ENCODE measurements at places on chromosomes 5 and 9.

- no peak for DNase-seq
Observed at GRCh38 chr5:58501778-58502417, 10.7 kb downstream of the GAPT start.

GRCh38 chr5:178429156-178429468, 161.1 kb downstream of the COL23A1 start:
- no peak for DNase-seq

- no peak for DNase-seq
Observed at GRCh38 chr9:137762414-137763061, 115.0 kb upstream of the CACNA1B start.

DNA sequence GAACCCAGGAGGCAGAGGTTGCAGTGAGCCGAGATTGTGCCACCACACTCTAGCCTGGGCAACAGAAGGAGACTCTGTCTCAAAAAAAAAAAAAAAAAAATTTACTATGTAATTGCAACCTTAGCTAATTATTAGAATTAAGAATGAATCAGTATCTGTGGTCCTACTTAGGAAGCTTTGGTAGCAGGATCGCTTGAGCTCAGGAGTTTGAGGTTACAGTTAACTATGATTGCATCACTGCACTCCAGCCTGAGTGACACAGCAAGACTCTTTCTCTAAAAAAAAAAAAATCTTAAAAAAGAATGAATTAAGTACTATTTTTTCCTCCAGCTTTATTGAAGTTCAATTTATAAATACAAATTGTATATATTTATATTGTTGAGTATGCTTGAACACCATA, 16.7 kb downstream of the NDUFAF2 start:
- DNase-seq: no peak

DNA sequence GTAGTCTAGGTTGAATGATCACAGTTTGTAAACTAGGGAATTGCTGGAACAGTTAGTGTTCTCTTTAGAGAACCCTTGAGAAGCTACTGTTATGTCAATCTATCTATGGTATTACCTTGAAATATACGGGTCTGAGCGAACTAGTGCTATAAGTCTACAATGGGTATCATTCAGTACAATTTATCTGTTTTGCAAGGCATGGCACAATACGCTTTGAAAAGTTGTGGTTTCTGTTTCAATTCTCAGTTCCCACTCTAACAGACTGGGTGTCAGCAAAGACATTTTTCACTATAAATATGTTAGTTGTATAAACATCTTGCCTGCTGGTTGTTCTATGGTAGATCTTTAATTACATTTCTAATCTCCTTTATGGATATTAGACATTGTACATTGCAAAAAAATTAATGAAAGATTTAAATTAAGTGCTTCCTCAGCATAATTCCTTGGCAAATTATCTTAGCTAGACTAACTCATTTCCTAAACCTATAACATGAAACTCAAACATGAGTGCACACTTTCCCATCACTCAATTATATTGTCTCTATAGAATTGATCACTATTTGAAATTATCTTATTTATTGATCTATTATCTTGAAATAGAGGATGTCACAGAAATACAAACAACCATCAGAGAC, 24.9 kb upstream of the SLCO6A1 start:
- no peak for DNase-seq

DNA sequence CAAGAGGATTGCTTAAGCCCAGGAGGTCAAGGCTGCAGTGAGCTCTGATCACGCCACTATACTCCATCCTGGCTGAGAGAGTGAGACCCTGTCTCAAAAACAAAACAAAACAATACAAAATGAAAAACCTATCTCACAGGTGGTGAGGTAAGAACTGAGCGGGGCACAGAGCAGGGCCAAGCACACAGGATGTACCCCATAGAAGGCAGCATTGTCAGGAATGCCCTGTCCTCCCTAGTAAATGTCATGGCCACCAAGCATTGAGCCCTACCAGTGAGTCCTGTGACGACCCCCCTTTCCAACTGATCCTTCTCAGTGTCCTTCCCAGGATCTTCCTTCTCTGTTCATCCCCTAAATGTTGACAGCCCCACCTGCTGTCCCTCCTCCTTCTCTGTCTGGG, 44.6 kb upstream of the ALDH1B1 start:
- DNase-seq: no peak

DNA sequence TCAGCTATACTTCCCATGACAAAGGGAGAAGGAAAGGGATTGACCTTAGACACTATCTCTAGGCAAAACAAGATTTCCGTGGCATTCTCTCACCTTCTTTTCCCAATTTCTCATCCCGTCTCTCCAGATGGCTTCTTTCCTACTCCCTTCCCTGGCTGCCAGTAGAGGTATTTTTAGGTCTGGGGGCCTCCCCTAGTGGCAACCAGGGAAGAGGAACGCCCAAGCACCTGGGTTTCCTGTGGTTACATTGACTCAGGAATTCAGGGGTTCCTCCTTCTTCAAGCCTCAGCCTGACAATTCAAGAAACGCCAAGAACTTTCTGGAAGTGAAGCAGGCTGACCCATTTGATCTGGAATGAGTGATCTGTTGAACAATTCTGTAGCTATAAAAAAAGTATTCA, 111.5 kb upstream of the OSMR start:
- DNase-seq: no peak

GRCh38 chr9:35790385-35791296, 750 bp upstream of the NPR2 start:
- peak; percentile 62 for DNase-seq

DNA sequence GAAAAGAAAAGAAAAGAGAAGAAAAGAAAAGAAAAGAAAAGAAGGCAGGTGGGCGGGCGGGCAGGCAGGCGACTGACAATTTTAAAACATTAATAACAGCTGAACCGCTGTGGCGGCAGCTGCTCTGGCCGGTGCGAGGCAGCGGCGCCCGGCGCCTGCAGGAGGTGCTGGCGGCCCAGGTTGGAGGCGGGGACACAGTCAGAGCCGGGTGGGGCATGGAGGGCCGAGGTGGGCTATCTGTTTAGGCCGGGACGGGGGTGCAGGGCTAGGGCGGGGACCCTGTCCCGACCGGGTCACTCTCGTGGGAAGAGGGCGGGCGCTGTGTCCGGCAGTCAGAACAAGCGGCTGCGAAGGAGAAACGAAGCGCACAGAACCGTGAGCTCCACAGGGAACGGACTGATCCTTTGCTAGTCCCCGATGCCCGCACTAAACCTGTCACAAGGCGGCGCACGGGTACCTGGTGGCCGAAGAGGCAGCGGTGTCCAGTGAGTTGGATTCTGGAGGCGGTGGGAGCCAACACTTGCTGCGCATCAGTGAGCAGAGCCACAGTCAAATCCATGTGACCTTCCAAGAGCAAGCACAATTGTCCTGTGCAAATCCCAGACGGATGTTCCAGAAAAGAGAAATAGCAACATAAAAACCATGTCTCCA, 13.6 kb upstream of the ALDOB start:
- DNase-seq: peak; percentile 13

DNA sequence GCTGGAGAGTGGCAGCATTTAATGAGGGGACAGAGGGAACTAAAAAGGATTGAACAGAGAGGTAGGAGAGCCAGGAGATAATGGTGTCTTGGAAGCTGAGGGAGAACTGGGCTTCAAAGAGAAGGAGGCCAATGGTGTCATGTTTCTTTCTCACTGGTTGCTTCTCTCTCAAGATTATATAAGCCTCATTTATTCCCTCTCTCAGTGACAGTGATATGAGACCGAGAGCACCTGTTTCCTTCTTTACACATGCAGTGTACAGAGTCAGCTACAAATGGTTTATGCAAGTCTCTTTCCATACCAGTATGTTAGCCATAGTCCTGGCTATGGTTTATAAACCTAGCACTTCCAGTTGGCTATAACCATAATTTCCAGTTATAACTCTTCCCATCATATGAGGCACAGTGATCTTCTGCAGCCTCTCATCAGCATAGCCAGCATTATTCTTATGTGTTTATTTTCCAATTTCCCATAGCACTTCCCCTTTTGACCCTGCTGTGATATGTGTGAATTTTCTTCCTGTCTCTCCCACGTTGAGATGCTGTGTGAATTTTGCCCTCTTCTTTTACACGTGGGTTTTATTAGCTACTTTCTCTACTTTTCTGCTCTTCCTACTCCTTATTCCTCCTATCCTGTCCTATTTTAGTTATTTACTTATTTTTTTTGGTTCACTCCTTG, 71.2 kb downstream of the UNC13B start:
- DNase-seq: no peak

DNA sequence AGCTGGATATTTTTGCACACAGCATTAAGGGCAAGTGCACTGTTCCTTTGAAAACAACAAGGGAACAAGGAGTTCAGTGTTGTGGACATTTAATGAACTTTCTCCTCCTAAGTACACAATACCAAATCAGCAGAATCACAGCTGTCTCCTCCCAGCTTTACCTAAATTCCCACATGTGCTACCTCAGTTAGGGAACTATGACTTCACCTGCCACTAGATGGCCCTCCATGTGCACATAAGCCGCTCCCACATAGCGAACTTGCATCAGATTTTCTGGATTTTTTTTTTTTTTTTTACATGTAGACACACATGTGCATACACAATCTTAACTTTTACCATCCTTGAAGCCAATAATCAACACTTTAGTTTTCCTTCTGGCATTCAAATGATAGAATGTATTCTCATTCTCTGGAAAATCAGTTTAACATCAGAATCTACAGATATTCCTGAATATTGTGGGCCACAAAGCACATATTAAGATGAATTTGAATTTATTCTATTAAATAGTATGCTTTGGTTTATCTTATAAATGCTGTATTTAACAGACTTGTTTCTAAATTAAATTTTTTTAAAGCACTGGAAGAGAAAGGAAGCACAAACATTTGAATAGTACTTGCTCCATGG, 123.6 kb downstream of the PALM2AKAP2 start:
- peak; percentile 50 for DNase-seq

GRCh38 chr5:137167187-137167586, 331.9 kb downstream of the SPOCK1 start:
- no peak for DNase-seq

- DNase-seq: no peak
Observed at GRCh38 chr5:179262126-179262920, 82.9 kb downstream of the ADAMTS2 start.

- DNase-seq: no peak
Observed at GRCh38 chr5:35229076-35230037, 930 bp downstream of the PRLR start.

- DNase-seq: no peak
Observed at GRCh38 chr9:16688814-16689213, 181.7 kb downstream of the BNC2 start.

GRCh38 chr5:108003178-108003577, 332.4 kb upstream of the EFNA5 start:
- peak; percentile 16 for DNase-seq

GRCh38 chr9:33017283-33018041, 7.6 kb upstream of the DNAJA1 start:
- DNase-seq: no peak

DNA sequence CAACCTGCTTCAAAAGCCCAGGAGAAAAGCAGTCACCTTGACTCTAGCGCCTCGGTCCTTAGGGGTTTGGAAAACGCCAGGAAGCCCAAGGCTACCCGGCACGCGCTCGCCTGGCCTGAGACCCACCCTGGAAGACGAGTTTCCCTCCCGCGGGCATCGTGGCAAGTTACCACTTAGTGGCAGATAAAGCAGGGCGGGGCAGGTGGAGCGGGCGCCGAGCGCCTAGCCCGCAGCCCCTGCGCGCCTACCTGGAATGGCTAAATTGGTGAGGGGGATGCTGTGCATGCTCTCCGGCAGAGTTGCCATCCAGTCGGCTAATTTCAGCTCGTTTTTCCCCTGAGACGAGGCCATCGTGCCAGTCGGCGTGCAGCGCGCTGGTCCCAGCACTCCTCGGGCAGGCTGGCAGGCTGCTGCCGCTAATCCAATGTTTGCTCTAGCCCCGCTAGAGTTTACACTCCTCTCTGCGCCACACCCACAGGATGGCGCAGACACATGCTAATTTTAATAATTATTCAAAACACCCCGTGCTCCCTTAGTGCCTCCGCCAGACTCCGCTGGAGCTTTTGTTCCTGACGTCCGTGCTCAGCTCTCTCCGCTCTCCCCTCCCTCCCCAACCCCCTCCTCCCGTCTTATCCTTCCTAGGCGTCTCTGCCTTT, at the start of gene PLCXD3:
TSS of gene PLCXD3 (minus strand) at position 426 of the 656 bp plus-strand sequence. CDS start at position 351, 75 bp downstream.
- DNase-seq: no peak

- DNase-seq: no peak
Observed at GRCh38 chr5:10857338-10857733, 96.3 kb upstream of the DAP start.

DNA sequence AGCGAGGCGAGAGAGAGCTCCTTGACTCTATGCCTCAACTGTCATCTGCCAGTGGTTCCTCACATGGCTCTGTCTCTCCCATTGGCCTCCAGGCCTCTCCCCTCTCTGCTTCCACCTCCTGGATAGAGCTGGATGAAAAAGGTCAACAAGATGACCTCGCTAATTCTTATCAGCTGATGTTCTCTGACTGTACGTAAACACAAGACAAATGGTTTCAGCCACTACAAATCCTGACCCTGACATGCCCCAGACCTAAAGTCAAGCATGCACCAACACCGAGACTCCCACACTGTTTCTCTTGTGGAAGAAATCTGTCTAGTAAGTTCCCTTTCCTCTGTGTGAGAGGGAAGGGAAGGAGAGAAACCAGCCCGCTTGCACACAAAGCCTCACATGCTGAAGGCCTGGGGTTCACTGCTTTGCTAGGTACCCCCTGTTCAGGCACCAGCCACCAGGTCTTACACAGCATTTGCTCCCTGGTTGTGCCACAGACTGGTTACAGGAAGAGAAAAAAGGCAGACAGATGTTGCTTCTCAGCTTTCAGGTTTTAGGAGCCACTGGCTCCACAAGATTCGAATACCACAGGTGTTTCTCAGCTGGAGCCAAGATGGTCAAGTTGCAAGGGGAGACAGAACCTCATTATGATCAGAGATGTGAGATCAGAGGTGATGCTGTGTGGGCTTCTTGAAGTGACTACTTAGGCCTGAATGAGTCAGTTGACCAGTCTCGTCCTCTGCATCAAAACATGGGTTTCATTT, 592.5 kb downstream of the CCDC171 start:
- DNase-seq: no peak

DNA sequence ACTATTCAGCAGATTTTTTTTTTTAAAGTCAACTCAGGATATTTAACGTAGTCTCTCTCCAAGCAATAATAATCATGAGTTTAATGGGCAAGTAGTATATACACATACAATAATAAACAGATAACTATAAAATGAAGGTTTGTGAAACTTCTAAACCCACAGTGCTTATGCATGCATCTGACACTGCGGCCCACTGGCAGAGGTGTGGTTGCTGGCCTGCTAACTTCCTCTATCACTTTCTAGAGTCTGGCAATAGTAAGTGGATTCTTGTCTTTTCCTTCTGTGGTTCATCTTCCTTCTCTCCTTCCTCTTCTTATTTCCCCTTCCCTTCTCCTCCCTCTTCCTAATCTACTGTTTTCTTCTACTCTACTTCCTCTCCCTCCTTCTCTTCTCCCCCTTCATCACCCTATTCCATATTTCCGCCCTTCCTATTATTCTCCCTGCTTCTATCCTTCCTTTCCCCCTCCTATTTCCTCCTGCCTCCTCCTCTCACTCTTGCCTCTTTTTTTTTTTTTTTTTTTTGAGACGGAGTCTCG, 18.6 kb upstream of the AGXT2 start:
- DNase-seq: no peak

All from CD4-positive, alpha-beta T cell treated with Interleukin-6 at 100 ng/mL for 8 hours (primary cell).